ENCODE measurements at places on chromosomes 7 and 10. TPM values are rescaled to one million over a fixed set of nuclear protein-coding genes. Genes with fewer than 3 reads are reported as not detected.

GRCh38 chr10:73824146-73824725 lies 12.8 kb upstream of the NDST2 start:
- H3K27ac ChIP-seq = no peak overlapping the region
- H3K36me3 ChIP-seq = peaks cover 14% of the 10 kb centered on the region
- no peak overlapping the region for H3K4me3 ChIP-seq
- no peaks in the 10 kb centered on the region for H3K27me3 ChIP-seq

DNA sequence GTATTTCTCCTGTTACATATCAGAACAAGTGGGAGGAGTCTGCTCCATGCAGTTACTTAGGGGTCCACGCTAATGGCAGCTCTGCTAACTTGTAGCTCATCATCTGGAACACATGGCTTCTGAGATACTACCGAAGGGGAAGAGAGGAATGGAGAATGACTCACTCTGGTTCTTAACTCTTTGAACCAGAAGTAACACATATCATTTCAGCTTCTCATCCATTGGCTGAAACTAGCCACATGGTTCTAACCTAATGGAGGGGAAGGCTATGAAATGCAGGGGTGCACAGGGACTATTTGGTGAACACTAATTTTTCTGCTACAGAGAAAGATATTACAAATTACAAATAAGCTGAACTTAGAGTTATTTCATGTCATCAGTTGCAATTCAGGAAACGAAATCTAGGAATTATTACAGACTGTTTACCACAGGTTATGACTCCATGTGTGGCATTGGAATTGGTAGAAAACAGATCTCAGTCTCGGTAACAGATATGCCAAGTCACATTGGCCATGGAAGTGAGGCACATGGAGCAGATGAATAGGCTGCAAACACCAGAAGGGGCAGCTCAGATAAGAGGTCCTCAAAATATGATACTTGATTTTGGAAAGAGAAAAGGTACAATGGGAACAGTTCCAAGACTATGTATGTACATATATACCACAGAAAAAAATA lies 9.4 kb upstream of the KAT6B start:
- DNase-seq = no peak
- no peak overlapping the region for H3K27ac ChIP-seq
- no peak overlapping the region for H3K4me3 ChIP-seq
- no peaks in the 10 kb centered on the region for H3K27me3 ChIP-seq
- H3K36me3 ChIP-seq = no peaks in the 10 kb centered on the region

- H3K27ac ChIP-seq = no peak overlapping the region
- no peak for DNase-seq
- no peak overlapping the region for H3K4me3 ChIP-seq
Measured at GRCh38 chr10:109861081-109861480, 62.2 kb downstream of the XPNPEP1 start.

DNA sequence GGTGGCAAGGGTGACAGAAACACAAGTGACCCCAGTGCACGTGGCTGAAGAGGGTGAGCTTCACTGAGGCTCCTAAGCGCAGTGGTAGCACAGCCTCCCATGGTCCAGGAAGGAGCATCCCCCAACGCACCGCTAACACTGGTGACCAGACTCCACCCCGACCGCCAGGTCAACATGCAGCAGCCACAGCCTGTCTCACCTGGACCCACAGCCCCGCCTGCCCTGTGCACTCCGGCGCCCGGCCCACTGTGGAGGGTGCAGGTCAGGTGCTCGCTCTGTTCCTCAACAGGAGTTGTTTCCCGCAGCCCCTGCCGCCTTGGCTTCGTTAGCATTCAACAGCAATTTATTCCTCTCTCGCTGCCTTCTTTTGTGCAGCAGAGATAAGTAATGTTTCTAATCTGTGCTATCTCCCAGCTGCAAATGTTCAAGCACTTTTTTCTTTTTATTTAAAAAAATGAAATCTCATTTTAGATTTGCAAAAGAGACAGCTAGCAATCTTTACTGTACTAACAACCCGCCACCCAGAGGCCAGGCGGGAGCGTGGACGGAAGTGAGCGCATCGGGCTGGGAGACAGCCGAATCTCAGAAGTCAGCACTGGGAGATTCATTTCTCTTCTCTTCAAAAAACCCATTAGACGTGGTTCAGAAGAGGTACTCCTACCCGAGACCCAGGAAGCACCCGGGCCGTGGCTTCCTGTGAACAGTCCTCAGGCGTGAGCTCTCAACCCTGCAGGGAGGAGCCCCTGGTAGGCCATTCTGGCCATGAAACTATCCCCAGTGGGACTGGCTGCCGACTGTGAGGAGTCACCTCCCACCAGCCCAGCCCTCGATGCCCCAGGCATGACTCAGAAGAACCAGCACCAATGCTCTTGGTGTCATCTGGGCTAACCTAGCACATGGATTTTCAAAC lies 133.4 kb downstream of the MAD1L1 start:
- DNase-seq = no peak
- H3K36me3 ChIP-seq = no peaks in the 10 kb centered on the region
- no peaks in the 10 kb centered on the region for H3K27me3 ChIP-seq
- no peak overlapping the region for H3K27ac ChIP-seq

TSPAN33 gene
- 4.5 TPM for total RNA-seq

TMEM139 gene
- 26.2 TPM for total RNA-seq

Data from Caco-2 (cell line).